ENCODE measurements at places on chromosomes 1 and 21.

- peak; percentile 45 for DNase-seq
Observed at GRCh38 chr1:24111996-24112779, at the start of gene MYOM3. MYOM3 (minus strand) TSS chr1:24112135; CDS start chr1:24108636, 3,499 bp downstream.

GRCh38 chr1:87759421-87760087, 430.9 kb downstream of the LMO4 start:
- DNase-seq, result no peak

DNA sequence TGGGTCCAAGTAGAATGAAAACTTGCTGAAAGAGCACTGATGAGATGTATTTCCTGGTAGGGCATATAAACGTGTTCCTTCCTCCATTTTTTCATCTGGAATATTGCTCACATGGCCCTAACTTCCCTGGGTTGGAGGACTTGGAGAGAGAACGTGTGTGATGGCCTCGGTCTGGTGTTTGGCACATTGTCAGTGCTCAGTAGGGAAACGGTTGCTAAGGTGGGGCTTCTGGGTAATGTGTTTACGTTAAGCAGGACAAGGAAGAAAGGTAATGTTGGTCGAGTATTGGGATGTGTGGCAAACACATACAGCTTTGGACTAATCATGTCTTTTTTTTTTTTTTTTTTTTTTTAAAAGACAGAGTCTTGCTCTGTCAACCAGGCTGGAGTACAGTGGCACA, 6.2 kb downstream of the TTF2 start:
- DNase-seq, result no peak

GRCh38 chr1:3530086-3530925, 75.8 kb downstream of the ARHGEF16 start:
- peak; percentile 20 for DNase-seq

DNA sequence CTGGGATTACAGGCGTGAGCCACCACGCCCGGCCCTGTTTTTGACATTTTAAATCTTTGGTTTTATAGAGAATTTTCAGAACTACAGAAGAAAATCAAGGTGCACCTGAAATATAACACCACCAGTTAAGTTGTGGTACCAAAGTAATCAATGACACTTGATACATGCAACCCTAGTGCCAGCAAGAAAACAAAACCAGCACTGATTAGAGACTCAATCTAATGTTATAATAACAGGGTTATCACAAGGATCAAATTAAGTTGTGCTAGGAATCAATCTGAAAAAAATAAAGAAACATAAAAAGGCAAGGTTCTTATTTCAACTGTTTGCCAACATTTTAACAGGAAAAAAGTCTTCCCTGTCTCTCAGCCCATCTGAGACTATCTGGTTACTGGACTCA, 23.8 kb downstream of the TGFBR3 start:
- no peak for DNase-seq

GRCh38 chr21:26471099-26471471, 102.0 kb downstream of the CYYR1 start:
- DNase-seq, result no peak

DNA sequence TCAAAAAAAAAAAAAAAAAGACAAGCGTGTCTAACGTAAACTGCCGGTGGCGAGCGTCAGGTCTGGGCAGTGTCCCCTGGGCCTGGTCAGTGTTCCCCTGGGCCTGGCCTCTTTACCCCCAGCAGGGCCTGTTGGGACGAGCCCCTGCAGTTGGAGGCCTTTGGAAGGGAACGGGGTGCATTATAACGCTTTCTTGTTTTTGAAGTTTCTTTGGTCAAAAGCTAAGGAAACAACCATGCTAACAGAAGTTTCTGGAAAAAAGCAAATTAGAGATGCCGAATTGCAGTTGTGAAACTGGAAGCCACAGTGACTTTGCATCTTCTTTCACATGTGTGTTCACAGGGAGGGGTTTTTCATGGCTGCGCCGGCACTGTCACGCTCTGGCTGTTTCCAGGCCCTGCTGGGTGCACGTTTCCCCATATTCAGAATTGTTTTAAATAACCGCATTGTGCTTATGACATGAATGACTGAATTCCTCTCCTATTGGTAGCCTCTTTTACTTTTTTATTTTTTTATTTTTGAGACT, 16.0 kb downstream of the RRP1 start:
- peak; percentile 6 for DNase-seq

GRCh38 chr1:56258371-56258770, 321.0 kb downstream of the PLPP3 start:
- DNase-seq, result no peak

GRCh38 chr1:209150114-209150513, 433.4 kb upstream of the CAMK1G start:
- DNase-seq, result peak; percentile 31

GRCh38 chr1:235972311-235972689, 92.6 kb downstream of the NID1 start:
- peak; percentile 28 for DNase-seq

DNA sequence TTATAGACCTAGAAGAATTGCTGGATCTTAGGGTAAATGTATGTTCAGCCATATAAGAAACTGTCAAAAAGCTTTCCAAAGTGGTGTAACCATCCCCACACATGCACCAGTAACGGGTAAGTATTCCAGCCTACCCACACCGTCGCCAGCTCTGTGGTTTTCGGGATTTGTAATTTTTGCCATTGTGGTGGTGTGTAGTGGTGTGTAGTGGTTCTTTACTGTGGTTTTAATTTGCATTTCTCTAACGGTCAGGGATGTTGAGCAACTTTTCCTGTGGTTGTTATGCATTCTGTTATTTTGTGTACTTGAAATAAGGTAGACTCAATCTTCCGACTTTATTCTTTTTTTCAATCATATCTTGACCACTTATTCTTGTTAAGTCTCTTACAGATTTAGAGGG, 342.4 kb upstream of the AJAP1 start:
- no peak for DNase-seq

DNA sequence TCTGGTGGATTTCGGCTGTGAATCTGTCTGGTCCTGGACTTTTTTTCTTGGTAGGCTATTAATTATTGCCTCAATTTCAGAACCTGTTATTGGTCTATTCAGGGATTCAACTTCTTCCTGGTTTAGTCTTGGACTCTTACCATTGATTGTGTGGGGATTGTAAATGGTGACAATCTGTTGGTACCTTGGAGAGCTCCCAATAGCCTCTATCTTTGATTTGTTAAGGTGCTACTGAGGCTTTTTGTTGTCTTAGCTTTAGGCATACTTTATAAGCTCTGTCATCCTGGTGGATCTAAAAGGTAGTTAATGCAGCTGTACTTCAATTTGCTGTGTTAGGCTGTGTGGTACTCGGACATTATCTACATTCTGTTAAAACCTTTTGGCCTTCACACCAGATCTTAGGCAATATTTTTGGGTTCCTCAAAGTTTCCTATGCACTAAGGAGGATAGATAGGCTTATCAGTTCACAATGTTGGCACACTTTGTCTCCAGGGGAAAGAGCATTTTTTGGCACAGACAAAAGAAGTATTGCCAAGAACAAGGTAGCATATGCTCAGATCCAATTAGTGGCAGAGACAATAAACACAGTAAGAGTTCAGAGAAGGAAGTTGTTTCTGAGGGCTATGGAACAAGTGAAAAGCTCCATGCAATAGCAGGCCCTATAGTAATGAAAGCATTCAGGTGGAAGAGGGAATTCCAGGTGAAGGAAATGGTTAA, 230.4 kb downstream of the PDE4B start:
- no peak for DNase-seq

DNA sequence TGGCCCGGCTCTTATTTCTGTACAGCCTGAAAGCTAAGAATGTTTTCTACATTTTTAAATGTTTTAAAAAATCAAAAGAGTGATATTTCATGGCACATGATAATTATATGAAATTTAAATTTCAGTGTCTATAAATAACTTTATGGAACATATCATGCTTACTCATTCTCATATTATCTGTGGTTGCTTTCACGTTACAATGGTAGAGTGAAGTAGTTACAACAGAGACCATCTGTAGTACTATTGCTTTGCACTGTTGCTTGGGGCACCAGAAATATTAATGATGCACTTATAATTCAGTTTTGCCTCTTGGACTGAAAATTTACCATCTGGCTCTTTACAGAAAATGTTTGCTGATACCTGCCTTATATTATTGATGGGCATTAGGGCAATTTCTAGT, 481.6 kb downstream of the PLPP3 start:
- no peak for DNase-seq

Data from AML-193 (cell line).